Hematopoietic multipotent progenitor cell (in vitro differentiated cells): ENCODE measurements at places on chromosomes 3 and 15.

DNA sequence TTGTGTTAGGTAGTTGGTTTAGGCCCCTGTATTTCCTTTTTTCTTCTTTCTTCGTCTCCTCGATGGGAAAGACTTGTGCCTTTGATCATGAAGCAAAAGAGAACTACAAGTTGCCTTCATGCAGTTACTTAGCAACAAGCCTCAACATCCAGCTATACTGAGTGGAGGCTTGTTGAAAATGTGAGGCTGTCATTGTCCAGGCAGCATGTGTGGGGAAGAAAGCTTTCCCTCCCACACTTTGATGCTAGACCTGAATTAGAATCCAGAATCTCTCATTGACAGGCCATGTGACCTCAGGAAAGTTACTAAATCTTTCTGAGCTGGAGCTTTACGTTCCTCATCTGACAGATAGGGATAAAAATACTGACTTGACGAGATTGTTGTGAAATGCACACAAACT, 23.7 kb downstream of the IFT122 start:
- DNase-seq: no peak

DNA sequence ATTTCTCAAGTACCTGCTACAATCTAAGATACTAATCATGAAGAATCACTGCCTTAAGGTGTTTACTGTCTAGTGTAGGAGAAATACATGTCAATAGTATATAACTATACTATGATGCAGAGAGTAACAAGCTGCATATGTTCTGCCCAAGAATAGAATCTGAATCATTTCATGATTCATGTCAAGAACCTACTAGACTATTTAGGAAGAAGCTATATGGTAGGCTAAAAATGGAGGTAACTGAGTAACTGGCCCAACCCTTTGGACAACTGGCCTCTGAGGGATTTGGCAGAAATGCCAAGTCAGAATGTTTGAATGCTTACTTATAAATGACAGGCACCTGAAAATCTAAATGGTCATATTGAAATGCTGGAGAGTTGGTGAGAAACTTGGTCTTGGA, 59.9 kb upstream of the DGKG start:
- DNase-seq: no peak

DNA sequence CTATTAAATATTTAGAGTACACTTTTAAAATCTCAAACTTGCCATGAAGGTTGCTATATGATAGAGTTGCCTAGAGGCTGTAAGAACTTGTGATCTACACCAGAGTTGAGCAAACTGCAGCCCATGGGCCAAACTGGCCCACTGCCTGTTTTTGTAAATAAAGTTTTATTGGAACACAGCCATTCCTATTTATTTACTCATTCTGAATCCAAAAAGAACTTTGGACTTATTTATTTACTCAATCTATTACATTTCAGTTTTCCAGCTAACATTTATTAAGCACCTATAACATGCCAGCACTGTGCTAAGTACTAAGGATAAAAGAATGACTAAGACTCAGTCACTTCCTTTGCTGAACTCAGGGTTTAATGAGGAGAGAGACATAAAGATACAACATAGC, 403.6 kb downstream of the ERC2 start:
- DNase-seq: no peak

DNA sequence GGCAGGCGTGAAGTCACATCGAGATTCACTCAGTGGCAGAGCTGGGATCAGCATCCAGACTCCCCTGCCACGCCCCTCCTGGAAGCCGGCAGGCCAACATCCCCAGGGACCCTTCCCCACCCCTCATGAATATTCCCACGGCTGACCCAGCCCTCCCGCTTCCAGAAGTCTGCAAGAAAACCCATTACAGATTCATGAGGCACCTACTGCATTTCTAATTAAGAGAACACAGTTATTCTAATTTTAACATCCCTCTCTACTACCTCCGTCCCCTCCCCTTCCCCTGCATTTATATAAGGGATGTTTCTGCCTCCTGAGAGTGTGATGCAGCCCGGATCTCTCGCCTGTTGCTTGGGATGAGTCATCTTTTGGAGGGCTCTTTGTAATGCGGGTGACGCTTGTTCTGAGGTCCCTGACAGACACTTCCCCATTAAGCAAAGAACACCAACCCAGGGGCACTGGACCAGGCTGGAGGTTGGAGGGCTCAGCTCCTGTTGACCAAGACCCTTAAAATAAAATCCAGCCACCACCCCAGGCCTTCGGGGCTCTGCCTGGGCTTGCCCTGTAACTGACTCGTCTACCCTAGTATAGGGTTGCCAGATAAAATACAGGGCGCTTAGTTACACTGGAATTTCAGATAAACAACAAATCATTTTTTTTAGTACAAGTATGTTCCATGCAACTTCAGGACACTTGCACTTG, 118.7 kb downstream of the NUP210 start:
- DNase-seq: no peak

DNA sequence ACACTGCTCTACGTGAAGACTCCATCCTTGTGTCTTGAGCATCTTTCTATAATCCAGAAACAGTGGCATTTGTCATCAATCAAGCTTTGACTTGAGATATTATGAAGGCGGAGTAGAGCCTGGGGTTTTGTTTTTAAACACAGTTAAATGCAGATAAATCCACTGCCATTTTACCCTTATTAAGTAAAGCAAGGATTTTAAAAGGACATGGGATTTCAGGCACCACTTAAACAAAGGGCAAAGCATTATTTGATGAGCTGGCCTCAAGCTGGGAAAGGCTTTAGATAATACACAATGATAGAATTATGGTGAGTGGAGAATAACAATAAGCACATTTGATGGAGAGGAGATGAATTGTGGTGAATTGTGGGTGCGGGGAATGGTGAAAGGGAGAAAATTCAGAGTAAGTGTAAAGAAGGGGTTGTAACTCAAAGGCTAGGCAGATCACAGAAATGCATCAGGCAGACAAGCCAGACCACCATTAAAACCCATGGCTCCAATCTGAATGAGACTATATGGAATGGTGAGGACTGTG, 54.9 kb upstream of the GLCE start:
- DNase-seq: no peak

DNA sequence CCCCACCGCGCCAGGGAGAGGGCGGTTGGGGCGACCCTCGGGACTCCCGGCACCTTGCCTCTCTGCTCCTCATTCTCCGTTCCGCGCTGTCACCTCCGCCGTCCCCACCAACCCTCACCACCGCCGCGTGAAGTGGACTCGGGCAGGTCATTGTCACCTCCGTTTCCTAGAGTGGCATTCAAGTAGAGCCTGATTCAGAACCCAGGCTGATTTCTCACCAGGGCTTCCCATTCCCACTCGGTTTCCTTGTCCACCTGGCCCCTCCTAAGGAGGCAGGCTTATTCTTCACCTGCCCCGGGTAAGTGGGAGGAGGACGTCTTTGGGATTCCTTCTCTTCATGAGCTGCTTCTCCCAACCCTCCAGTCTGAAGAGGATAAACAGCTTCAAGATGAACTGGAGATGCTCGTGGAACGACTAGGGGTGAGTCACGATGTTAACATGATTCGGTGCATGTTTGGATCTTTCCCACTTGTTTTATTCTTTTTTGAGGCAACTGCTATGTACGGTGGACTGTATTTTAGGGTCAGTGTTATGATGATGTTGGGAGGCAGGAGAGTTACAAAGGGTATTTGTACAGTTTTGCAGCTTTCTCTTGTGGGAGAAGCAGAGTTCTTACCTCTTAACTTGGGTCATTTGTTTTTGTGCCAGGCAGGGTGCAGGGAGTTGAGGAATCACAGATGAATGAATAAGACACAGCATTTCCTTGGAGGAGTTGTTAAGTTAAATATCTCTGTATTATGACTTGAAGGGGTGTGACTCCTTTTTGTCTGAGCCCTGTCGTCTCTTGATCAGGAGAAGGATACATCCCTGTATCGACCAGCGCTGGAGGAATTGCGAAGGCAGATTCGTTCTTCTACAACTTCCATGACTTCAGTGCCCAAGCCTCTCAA, 692 bp downstream of the PSMD2 start:
- no peak for DNase-seq

DNA sequence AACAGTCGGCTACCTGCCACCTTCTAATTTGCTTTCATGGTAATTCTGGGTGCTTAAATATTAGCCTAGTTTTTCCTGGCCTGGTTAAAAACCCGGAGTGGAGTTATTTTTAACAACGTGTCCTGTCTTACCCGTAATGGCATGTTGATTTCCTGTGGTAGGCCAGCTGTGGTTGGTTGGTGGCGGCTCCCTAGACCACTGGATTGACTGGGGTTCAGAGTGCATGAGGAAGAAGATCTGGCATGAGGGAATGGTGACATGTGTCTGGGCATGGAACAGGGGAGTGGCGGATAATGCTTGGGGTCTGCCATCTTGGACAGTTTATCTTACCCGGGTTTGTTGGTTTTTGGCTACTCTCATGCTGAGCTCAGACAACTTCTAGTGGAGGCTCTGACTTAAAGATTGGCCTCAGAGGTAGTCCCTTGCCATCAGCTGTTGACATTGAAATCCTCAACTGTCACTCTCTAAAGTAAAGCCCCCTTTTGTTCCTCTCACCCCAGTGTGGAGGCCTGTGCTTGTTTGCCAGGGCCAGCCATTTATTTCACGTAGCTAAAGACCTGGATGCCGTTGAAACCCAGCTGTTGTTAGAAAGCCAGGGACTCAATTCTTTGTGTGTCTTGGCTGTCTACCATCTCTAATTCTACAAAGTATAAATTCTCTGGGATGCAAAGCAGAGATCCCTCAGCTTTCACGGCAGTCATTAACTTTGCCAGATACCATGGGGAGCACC, 81.6 kb downstream of the DNASE1L3 start:
- no peak for DNase-seq
